ENCODE measurements at places on chromosomes 3 and 15.

GRCh38 chr3:127192576-127193232, at the start of gene PRR23E:
Gene PRR23E (plus strand): TSS chr3:127193131. CDS start chr3:127196686, 3,555 bp downstream.
- no peak for DNase-seq

DNA sequence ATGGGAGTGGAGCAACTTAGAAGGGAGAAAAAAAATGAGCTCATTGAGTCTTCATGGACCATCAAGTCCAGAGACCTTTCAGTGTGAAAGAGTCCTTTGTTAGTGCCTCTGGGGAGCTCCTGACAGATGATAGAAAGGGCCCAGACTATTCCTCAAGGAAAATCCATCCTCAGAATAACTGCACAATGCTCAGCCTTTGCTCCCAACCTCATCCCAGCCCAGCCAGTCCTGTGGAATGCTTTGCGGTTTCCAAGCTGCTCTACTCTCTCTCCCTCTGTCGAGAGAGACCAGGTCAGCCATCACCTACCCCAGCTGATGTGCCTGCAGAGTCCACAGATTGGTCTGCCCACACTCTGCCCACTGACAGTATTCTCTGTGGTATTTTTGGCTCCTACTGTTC, 406.2 kb downstream of the MFSD1 start:
- no peak for DNase-seq

DNA sequence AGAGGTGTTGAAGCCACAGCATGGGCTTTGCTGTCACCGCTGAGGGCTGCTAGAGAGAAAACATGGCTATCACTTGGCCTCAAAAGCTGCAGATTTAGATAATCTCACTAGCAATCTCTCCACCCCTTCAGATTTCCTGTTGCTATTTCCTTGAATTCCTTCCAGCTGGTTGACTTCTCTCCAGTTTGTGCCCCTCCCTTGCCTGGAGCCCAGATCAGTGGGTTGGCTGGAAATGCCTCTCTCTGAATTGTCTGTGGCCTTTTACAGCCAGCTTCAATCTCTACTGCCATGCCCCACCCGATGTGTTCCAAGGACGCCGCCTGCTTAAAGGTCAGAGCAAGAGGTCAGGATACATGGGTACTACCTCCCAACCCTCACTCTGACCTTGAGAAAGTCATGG, 294.1 kb downstream of the NTRK3 start:
- no peak for DNase-seq

DNA sequence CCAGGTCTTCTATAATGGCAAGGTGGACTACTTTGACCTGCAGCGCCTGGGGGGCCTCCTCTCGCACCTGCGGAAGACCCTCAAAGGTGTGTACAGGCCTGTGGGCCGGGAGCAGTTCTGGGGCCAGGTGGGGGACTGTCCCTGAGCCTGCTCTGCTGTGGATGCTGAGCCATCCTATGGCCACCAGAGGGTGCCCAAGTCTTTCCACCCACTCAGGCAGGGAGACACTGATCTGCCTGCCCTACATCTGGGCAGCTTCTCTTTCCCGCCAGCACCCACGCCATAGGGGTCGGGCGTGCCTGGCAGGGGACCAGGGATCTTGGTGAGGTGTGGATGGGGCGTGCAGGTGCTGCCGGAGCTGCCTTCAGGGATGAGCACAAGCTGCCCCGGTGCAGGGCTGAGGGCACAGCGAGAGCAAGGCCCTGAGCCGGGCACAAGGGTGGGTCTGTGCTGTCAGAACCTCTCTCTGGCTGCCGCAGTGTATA, 14.1 kb downstream of the RNF123 start:
- no peak for DNase-seq

DNA sequence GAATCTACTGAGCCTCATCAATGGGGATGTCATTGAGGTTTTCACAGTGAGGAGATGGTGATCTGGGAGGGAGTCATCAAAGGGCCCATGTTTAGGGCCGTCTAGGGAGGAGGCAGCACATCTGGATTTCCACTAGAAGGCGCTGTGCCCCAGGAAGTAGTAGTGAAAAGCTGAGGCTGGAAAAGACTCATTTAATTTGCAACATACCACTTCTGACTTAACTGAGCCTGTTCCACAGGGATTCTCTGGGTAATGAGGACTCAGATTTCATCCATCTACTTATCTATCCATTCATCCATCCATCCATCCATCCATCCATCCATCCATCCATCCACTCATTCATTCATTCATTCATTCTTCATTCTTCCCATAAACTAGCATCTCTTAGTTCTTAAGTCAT, 17.4 kb upstream of the SHF start:
- no peak for DNase-seq

DNA sequence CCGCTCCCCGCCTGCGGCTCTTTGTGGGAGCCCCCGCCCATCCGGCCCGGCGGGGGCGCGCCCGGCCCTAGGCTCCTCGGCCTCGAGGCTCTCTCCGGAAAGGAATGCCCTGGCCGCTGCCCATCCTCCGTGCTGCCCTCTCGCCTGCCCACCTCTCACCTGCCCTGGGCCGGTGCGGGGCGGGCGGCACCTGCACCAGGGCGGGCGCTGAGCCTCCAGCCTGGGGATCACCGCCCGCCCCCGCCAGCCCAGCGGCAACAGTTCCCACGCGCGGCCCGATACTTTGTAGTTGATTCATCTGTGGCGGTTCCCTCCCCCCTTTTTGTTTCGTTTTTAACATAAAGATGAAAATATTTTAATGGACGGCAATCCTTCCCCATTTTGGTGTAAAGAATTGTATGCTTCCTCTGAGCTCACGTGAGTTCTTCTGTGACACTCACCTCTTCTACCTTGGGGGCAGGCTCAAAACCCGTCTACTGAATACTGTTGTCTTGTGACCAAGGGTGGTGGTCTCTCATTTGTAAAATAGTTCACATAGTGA, 1.9 kb downstream of the KLF13 start:
- DNase-seq: no peak

GRCh38 chr3:69161587-69162307, 39.4 kb upstream of the LMOD3 start:
- no peak for DNase-seq

DNA sequence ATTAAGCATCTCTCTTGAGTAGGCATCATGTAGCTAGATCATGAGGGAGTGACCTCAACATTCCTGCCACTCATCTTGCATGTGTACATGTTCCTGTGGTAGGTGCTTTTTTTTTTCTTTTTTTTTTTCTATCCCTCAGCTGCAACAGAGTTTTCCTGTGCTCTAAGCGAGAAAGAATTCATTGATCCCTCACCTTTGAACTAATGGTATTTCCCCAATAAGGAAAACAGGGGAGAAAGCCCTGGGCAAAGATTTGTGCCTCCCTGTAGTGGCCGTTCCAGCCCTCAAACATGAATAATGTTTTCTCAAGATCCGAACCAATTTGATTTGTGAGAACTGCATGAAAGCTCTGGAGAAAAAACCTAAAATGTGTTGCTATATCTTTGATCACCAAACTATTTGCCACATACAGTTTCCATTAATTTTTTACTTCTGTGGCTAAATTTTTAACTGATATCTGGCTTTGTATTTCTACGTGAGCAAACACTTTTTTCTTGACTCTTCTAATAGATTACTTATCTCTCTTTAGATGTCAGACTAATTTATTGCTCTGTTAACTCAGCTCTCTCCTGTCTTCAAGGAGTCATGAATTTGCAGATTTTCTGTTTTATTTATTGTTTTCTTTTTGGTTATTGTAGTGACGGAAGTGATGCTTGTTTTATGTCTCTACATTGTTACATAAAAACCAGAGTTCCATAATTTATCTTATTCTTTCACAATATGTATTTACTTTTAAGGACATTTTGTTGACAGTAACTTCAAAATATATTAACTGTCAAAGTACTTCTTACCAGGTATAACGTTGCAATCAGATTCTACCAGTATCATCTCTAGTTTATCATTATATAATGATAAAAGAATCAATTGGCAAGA, 1396.5 kb downstream of the OTOL1 start:
- DNase-seq: no peak

- no peak for DNase-seq
These were observed 83.9 kb upstream of the CDAN1 start for GRCh38 chr15:42820811-42821210.

DNA sequence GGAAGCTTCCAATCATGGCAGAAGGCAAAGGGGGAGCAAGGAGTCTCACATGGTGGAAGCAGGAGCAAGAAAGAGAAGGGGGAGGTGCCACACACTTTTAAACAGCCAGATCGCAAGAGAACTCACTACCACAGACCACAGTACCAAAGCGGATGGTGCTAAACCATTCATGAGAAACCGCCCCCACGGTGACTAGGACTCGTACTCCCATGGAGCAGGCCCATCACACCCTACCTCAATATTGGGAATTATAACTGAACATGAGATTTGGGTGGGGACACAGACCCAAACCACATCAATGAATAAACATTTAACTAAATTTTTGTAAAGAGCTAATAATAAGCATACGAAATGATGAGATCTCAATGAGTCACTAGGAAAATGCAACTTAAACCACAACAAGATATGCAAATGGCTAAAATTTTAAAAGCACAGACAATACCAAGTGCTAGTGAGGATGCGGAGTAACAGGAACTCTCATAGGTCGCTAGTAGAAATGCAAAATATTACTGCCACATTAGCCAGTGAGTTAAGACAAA, 10.0 kb downstream of the MRPS25 start:
- DNase-seq: no peak

GRCh38 chr3:108936924-108937689, 16.6 kb downstream of the GUCA1C start:
- no peak for DNase-seq

GRCh38 chr3:155673421-155673820, 71.5 kb downstream of the PLCH1 start:
- no peak for DNase-seq

GRCh38 chr3:99439892-99440291, 198.5 kb upstream of the COL8A1 start:
- DNase-seq: no peak

DNA sequence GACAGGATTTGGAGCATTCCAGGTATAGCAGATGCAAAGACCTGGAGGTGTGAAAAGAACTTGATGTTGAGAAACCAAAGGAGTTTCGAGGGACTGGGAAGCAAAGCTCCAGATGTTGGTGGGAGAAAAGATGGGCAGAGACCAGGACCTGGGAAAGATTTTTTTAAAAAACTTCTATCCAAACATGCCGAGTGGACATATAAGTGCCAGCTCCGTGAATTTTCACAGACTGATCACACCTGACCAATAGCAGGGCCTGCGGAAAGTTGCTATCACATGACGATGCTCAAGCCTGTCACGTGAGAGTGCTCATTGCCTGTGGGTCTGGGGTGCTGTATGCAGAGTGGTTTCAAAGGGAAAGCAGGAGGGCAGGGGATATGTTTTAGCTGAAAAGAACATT, 19.9 kb downstream of the SMAD6 start:
- DNase-seq: no peak

DNA sequence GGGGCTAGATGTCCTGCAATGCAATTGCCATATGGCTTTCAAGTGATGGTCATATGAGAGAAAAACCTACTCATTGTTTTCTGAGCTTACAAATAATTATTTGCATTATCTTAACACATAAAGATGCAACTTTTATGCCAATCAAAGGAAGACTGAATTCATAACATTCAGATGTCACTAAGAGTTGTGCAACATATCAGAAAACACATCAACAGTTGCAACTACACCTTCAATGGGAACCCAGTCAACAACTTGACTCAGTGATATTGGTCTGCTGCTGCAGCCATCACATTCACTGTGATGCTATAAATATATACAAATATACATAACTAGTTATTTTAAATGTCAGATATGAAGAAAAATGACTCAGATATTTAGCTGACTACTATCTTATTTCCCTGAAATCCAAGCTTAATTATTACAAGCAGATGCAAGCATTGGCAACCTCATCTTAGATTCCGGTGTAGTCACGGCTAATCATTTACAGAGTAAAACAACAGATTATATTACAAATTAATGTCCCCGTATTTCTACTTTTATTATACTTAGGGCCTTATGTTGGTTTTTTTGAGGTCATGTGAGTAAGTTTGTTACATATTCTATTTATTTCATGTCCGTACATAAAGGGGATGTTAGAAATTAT, 23.7 kb downstream of the CNTN3 start:
- no peak for DNase-seq

GRCh38 chr15:39925112-39925842, 5.2 kb upstream of the GPR176 start:
- DNase-seq: no peak

DNA sequence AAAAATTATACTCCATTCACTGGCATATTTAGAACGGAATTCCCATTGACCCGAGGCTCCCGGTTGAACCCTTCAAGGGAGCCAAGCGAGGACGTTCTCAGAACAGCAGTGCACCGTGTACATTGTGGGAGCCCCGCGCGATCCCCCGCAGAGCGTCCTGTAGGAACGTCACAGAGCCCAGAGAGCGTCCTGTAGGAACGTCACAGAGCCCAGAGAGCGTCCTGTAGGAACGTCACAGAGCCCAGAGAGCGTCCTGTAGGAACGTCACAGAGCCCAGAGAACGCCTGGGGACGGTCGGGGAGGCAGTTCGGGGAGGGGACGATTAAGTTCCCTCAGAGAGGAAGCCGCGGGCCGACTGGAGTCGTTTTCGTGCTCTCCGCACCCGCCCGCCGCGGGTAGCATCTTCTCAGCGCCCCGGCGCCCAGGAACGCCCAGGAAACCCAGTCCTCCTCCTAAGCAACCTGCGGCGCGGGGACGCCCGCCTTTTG, 506 bp upstream of the ATP1B3 start:
- DNase-seq: no peak

- no peak for DNase-seq
These were observed 28.3 kb upstream of the LSAMP start for GRCh38 chr3:116473602-116474001.

DNA sequence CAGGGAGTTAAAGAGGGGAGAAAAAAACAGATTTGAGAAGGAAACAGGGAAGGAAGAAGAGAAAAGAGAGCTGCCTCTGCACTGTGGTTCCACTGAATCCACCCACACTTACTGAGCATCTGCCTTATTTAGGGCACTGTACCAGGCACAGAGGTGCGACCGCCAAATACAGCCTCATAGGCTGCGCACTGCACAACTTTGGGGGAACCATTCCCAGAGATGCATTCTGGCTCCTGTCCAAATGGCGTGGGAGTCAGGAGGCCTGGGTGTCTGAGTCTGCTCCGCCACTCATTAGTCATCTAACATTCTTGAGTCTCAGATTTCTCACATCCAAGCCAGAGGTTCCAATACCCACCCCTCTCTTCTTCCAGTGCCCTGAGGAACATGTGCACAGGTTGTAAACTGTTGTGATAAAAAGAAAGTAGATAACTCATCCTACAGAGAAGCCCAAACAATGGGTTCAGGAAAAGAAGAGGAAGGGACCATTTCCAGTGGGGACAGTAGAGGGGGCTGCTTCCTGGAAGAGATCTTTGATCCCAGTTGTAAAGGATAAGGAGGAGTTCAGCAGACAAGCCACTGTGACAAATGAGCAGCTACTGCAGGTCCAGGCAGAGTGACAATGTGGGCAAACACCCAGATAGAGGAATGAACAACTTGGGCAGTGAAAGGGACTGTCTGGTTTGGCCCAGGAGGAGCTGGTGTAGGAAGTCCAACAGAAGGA, 254.6 kb downstream of the UACA start:
- no peak for DNase-seq

GRCh38 chr3:167839460-167840134, 104.1 kb downstream of the SERPINI1 start:
- no peak for DNase-seq
